ENCODE measurements at places on chromosomes 4 and X.

DNA sequence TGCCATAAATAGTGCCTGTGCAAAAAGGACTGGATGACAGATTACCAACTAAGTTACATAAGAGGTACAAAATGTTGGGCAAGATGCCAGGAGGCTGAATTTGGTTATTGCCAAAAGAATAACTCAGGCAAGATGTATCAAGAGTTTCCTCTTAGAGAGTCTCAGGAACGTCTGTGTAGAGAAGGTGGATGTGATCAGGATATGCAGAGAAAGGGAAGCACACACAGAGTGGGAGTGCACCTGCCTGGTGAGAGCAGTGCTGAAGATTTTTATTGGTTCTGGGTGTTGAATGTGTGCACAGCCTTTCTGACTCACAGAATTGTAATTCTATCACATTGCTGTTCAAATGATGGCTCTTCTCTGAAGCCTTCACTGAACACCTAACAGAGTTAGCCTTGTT, 156.8 kb upstream of the HS3ST1 start:
- DNase-seq = no peak

- no peak for DNase-seq
These were observed 187.5 kb downstream of the NSUN7 start for GRCh38 chr4:40937140-40937725.

DNA sequence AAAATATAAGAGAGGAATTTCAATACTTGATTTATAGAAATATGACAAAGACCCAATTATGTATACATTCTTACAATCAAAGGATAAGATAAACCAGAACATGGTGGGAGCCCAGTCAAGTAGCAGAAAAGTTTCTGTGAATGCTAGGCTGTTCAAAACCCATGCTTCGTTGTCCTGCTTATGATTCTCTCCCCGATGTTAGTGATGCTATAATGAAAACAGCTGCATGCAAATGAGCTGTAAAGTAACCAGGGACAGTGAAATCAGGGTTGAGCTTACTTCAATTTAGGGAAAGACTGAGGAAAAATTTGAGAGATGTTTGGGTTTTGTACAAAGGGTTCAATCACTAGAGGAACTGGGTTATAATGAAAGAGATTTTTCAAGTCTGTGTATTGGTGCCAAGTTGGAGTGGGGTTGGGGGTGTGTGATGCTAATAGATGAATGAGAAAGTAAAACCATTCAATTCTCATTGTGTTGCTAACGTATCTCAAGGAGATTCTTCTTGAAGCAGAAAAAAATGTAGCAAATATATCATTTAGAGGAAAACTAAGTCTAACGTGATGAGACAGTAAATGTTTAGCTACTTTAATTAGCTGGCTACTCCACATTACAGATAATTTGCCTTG, 59.3 kb upstream of the PPP1R2C start:
- DNase-seq = no peak

GRCh38 chrX:133849676-133850075, 135.7 kb downstream of the GPC3 start:
- DNase-seq = no peak

DNA sequence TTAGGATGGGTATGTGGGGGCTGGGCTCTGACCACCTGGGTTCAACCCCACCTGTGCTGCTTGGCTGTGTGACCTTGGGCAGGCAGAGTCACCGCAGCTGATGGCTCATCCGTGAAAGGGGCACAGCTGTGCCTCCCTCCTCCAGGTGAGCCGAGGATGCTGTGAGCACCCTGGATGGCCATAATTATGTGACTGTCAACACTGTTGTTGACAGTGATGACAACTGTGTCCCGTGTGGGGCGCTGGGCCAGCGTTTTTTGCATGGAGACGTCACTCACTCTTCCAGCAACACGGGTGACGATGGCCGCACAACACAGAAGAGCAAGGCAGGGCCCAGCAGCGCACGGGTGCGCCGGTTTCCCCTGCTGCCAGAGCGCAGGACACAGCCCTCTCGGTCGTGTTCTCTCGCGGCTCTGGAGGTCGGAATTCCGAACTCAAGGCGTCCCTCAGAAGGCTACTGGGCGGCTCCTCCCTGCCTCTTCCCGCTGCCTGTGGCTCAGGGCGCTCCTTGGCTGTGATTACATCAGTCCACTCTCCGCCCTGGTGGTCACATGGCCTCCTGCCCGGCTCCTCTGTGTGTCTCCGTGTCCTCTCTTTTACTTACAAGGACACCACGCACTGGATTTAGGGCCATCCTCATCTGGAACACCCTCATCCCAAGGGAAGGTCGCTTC, 1.3 kb downstream of the SH3TC1 start:
- DNase-seq = peak; percentile 28

DNA sequence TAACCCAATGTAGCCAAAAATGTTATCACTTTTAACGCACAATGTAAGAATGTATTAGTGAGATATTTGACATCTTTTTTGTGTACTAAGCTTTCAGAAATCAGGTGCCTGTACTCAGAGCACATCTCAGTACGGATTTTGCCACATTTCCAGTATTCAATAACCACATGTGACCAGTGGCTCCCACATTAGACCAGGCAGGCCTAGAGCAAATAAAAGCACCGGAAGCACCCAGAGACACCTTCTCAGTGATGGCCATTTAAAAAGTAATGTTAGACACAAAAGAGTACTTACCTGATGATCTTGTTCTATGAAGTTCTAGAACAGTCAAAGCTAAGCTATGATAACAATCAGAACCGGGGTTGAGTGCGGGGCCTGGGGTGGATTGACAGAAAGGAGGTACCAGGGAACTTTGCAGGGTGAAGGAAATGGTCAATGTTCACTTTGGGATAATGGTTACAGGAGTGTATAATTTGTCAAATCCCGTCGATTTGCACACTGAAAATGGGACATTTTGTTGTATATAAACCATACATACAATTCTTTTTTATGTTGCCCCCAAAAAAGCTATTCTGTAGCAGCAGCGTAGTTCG, 1.2 kb downstream of the CTPS2 start:
- DNase-seq = no peak

GRCh38 chrX:30483996-30484395, 93.6 kb downstream of the TASL start:
- no peak for DNase-seq

DNA sequence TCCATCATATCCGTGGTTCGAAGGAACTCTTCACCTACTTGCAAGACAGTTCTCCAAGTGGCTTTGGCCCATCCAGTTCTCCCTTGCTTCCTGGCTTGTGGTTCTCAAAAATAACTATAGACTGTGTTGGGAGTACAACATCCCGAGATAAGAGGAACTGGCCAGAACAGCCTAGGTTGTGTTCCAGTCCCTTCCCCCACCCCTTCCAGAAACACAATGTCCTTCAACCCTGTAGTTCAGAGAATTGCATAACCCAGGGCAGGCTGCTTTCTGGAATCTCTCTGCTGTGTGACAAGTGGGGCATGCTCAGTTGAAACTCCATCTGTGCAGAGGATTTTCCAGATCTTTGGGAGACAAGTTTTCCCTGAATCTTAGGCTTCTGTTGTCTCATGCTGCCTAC, 206.5 kb downstream of the PCDH10 start:
- no peak for DNase-seq

DNA sequence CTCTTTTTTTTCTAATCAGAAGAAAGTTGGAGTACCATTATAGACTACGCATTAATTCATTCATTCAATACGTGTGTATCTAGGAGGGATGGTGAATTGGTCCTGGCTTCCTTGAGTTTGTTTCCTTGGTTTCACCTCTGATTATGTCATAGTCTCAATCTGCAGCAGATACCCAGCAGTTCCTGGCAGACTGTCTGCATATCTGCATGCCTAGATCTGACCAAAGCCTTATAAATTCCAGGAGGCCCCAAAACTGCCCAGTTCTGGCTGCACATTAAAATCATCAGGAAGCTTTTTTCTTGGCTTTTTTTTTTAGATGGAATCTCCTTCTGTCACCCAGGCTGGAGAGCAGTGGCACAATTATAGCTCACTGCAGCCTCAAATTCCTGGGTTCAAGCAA, 27.2 kb upstream of the SLC34A2 start:
- no peak for DNase-seq

DNA sequence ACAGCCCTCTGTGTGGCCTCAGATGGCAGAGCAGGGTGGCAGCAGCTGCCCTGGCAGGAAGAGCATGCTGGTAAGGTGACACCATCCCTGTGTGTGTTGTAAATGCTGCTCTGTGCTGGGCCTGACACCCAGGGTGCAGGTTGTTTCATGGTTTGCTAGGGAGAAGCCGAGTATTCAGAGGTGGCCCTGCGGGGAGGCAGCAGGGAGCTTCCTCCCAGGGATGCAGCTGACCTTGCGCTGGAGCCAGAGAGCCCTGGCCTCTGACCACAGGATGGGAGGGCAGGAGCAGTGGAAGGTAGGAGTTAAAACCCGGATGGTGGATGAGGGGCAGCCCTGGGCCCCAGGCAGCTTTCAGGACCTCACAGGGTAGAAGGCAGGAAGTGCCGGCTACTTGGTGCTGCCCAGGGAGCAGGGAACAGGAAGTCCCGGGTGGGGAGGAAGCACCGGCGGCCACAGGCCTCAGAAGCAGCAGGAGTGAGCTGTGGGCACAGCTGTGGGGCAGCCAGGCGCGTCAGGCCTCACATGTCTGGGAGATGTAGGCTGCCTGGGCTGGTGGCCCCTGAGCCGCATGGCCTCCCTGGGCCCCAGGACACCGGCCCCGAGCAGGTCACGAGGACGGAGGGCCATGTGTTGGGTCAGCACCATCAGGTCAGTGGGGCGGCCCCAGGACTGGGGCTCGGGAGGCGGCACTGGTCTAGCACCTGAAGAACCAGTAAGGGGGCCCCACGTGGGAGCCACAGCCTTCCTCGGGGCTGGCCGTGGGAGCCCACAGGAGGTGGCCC, 19.1 kb downstream of the SH3BP2 start:
- peak; percentile 54 for DNase-seq

GRCh38 chrX:116285501-116285900, 115.0 kb downstream of the AGTR2 start:
- no peak for DNase-seq

DNA sequence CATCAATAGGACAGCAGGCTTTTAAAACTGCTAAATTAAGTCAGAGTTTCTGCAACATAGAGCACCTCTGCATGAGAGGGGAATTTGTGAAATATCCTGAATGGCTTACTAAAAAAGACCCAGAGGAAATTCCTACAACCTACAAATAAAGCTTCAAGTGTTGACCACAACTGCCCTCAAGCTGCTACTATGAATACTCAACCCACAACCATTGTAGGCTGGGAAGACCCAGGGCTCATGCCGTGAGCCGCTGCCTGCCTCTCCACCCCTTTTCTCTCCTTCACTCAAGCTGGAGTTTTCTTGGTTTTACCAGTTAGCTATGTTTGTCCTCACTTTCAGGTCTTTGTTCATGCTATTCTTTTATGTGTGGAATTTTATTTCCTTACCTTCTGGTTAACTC, 151.6 kb downstream of the EMCN start:
- no peak for DNase-seq

GRCh38 chr4:26468283-26468949, 21.9 kb downstream of the CCKAR start:
- DNase-seq = no peak

- no peak for DNase-seq
These were observed 3.8 kb upstream of the NSG1 start for GRCh38 chr4:4383085-4383484.

DNA sequence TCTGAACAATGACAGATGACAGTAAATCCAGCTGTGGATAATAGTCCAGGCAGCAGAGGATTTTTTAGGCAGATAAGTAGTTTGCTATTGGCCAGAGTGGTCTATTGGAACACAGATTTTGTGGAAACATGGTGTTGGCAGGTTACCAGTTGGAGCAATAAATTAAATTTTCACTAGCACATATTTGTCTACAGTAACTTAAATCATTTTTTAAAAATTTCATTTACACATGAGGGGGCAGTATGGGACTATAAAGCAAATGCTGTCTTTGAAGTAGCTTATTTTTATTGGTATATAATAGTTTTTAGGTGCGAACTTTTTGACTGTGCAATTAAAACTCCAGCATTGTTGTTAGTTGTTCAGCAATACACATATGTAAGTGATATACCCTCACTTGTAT, 289.8 kb downstream of the ARHGAP10 start:
- DNase-seq = no peak

DNA sequence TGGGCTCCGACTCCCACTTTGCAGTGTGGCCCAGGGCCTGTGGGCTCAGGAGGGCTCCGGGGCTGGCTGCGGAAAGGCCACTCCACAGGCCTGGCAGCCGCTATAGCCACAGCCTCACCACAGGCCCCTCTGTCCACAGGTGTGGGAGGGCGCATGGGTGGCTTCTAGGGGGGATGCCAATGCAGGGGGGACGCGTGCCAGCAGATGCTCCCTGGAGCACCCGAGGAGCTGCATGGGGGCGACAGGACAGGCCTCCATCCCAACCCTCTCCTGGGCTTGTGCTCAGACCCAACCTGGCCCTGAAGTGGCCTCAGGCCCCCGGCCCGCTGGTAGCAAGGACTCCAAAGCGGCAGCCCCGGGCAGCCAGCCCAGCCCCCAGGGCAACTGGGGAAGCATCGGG, 8.0 kb downstream of the BGN start:
- DNase-seq = no peak

DNA sequence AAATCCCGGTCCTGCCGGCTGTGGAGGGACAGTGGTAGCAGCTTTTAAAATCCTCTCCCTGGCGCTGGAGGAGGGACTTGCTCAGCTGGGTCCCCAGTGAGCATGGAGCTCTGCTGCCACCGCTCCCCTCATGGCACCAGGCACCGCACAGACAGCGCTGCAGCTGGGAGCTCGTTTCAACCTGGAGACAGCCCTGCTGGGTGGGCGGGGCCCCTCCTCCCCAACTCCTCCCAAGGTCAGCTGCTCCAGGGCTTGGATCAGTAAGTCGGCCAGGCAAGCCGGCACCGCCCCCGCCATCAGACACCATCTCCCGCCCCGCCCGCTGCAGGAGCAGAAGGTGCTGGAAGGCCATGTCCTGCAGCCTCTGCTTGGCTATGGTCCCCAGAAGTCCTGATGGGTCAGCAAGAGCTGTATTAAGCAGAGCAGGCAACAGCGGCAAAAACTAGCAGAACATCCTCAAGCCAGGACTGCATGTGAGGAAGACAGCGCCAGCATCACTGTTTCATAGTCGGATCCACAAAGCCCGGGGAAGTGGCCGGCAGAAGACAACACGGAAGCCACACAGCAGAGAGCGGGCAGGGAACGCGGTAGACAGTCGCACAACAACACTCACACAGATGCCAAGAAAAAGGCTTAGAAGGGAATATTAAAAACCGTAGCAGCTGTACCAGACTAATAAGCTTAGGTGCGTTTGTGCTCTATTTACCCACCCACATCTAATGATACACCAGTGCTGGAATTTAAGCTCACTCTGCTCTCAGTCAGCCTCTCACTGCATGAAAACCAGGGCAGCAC, 16.2 kb downstream of the ZFYVE28 start:
- DNase-seq = no peak

- no peak for DNase-seq
These were observed 48.5 kb upstream of the STIM2 start for GRCh38 chr4:26812049-26812714.

- DNase-seq = no peak
These were observed 36.4 kb downstream of the MAP7D2 start for GRCh38 chrX:20080277-20080676.

- DNase-seq = no peak
These were observed 41.9 kb downstream of the ARHGEF38 start for GRCh38 chr4:105594099-105595010.

- no peak for DNase-seq
These were observed 89.4 kb upstream of the IL13RA1 start for GRCh38 chrX:118637997-118638396.

GRCh38 chr4:42750856-42751255, 94.0 kb upstream of the ATP8A1 start:
- DNase-seq = no peak

All from activated T-helper 1 cell treated with anti-CD3 and anti-CD28 coated beads, Interleukin-12 subunit alpha, Interleukin-12 subunit beta, Interleukin-2, Interleukin-4 antibody, amounts not matched to agents 30 ng/mL and 10 ng/mL and 1 ng/mL, durations not matched to agents 14 hours and 24 hours and 36 hours (primary cell).